ENCODE measurements at places on chromosomes 11 and 22. TPM values are rescaled to one million over a fixed set of nuclear protein-coding genes. Genes with fewer than 3 reads are reported as not detected.

- H3K4me3 ChIP-seq = peak overlapping the region; percentile 94
- no peak for DNase-seq
- H3K27me3 ChIP-seq = no peaks in the 10 kb centered on the region
- peaks cover 11% of the 10 kb centered on the region for H3K4me1 ChIP-seq
These were observed 689 bp upstream of the SART1 start for GRCh38 chr11:65960824-65961266.

DNA sequence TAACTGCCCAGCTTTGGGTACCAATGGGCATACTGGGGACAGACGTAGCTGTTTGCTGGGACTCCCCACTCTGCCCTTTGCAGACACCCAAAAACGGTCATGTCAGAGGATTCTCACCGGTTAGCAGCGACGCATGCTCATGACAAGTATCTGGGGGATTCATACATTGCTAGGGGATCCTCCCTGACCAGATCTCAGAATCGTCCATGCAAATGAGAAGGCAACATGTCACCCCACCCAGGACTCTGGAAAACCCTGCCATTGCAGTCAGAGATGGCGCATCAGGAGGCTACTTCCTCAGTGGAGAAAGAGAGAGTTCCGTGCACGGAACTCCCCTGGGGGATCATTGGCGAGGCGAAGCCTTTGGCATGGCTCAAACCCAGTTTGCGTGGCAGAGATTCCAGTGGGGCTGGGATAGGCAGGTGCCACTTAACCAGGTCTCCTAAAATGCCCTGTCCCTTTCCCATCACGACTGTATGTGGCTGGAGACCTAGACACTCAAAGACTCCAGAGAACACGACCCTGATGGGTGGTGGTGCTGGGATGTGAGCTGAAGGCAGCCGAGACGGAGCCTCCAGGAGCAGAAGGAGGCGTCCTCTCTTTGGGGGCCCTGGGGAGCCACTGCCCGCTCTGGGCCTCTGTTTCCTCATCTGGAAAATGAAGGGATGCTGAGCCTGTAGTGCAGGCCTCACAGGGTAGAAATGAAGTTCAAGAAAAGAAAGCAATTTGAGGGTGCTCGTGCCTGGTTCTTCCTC lies 4.9 kb downstream of the RGL4 start:
- H3K4me1 ChIP-seq = no peaks in the 10 kb centered on the region
- no peaks in the 10 kb centered on the region for H3K36me3 ChIP-seq
- no peaks in the 10 kb centered on the region for H3K27me3 ChIP-seq

The APOA4 gene
- not detected for total RNA-seq

The USH1C gene
- 143 TPM for total RNA-seq

GRCh38 chr11:29260939-29261705 lies 755.7 kb downstream of the KCNA4 start:
- H3K4me3 ChIP-seq = no peak overlapping the region
- no peak overlapping the region for H3K27ac ChIP-seq
- H3K4me1 ChIP-seq = no peaks in the 10 kb centered on the region
- H3K27me3 ChIP-seq = no peaks in the 10 kb centered on the region

GRCh38 chr22:44145544-44145943 lies 35.2 kb upstream of the PARVG start:
- DNase-seq = no peak
- no peak overlapping the region for H3K4me3 ChIP-seq
- no peaks in the 10 kb centered on the region for H3K4me1 ChIP-seq
- H3K36me3 ChIP-seq = no peaks in the 10 kb centered on the region
- no peaks in the 10 kb centered on the region for H3K27me3 ChIP-seq

- H3K27me3 ChIP-seq = no peaks in the 10 kb centered on the region
- H3K4me3 ChIP-seq = no peak overlapping the region
- H3K36me3 ChIP-seq = no peaks in the 10 kb centered on the region
- H3K4me1 ChIP-seq = no peaks in the 10 kb centered on the region
These were observed 96.7 kb upstream of the LUZP2 start for GRCh38 chr11:24400059-24400665.

DNA sequence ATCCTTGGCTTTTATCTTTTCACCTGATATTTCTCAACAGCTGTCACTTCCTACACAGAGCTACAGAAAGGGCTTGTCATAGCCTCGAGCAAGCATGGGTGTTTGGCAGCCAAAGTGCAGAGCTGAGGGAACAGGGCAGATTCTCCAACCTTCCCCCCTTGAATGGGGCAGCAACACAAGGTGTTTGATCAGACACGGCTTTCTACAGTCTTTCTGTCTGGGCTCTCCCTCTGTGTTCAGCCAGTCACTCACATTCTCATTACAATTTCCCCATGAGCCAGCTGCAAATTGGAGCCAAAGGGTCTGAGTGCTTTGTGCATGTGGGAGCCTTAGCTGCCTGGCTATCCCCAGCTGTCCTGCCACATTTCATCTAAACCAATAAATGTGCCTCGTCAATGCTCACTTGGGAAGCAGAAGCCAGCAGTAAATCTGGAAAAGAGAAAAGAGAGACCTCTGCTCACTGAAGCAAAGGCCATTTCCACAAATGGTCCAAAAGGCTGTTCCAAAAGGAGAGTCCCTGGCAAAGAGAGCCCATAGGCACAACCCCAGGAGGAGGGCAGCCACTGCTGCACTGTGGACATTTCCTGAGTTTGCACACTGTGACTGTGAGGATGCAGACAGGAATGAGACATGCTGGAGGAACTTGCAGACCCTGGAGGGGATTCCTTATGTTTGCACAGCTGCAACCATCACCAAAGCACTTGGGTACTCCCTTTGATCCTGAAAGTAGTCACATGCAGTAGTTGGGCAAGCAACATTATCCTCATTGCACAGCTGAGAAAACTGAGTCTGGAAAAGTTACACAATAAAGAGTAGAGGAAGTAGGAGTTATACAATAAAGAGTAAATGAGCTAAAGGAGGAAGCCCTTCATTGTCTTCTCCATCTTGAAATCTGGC lies 186.8 kb downstream of the FAM181B start:
- no peaks in the 10 kb centered on the region for H3K36me3 ChIP-seq
- no peak for DNase-seq
- no peak overlapping the region for H3K27ac ChIP-seq
- H3K27me3 ChIP-seq = no peaks in the 10 kb centered on the region

DNA sequence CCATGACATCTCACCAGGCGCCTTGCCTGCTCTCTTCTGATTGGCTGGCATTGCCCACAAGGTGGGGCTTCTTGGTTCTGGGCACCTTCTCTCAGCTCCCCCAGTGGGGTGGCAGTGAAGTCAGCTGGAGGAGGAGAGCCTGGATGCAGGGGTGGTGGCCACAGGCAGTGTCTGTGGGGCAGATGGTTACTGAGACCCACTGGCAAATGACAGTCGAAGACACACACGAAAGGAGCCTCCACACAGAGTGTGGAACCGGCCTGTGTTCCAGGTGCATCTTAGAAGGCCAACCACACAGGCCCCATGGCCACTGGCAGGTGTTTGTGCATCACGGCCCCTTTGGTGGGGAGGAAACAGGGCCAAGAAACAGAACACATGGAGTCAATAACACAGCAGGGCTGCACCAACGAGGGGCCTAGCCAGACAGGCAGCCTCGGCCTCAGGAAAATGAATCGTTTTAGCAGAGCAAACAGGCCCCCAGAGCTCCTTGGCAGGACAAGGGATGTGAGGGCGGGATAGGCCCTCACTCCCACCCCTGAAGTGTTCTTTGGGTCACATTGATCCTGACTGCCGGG lies 683.4 kb downstream of the TBC1D22A start:
- no peaks in the 10 kb centered on the region for H3K27me3 ChIP-seq
- no peak overlapping the region for H3K27ac ChIP-seq
- no peak for DNase-seq
- no peak overlapping the region for H3K4me3 ChIP-seq
- H3K36me3 ChIP-seq = no peaks in the 10 kb centered on the region
- H3K4me1 ChIP-seq = no peaks in the 10 kb centered on the region

- peak; percentile 73 for DNase-seq
- no peaks in the 10 kb centered on the region for H3K4me1 ChIP-seq
- no peak overlapping the region for H3K4me3 ChIP-seq
- no peaks in the 10 kb centered on the region for H3K27me3 ChIP-seq
These were observed 12.9 kb downstream of the TSPAN32 start for GRCh38 chr11:2314525-2315394.

- H3K4me1 ChIP-seq = no peaks in the 10 kb centered on the region
- H3K27ac ChIP-seq = no peak overlapping the region
- DNase-seq = no peak
These were observed 168.2 kb downstream of the COMMD9 start for GRCh38 chr11:36121054-36121453.

GRCh38 chr11:117328375-117329010 lies 839 bp downstream of the CEP164 start:
- H3K4me1 ChIP-seq = peaks cover 5% of the 10 kb centered on the region
- no peaks in the 10 kb centered on the region for H3K36me3 ChIP-seq
- peak overlapping the region; percentile 85 for H3K27ac ChIP-seq
- peak overlapping the region; percentile 75 for H3K4me3 ChIP-seq

- H3K27me3 ChIP-seq = no peaks in the 10 kb centered on the region
- DNase-seq = no peak
- no peaks in the 10 kb centered on the region for H3K4me1 ChIP-seq
These were observed 125.1 kb upstream of the E2F8 start for GRCh38 chr11:19365743-19366410.

The ART5 gene
- total RNA-seq = not detected

The NXPE4 gene
- 95.2 TPM for total RNA-seq

- H3K4me1 ChIP-seq = peaks cover 9% of the 10 kb centered on the region
- H3K4me3 ChIP-seq = no peak overlapping the region
These were observed 49.1 kb downstream of the GGTLC2 start for GRCh38 chr22:22693531-22693884.

DNA sequence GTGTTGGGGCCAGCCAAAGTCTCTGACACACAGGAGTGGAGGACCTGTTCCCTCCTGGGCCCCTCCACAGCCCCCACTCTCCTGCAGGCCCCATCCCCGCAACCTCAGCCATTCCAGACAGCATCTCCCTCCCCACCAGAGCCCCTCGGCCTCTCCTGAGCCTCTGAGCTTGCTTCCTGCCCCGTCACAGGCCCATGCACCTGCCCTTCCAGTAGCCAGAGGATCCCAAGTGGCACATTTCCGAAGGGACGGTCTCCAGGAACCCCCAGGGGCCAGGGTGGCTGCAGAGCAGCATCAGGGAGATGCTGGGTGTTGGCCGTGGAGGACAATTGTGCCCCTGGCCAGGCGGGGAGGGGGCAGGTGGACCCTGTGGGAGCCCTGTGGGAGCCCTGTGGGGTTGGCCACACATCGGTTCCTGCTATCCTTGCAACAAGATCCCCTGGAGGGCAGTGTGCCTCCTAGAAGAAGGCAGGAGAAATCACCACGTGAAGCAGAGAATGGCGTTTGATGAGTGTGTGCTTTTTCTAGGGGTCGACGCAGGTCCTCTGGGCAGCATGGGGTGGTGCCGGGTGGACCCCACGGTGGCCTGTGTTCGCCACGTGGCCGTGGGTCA lies 45.3 kb upstream of the PPARA start:
- no peaks in the 10 kb centered on the region for H3K27me3 ChIP-seq
- no peak overlapping the region for H3K4me3 ChIP-seq
- H3K4me1 ChIP-seq = no peaks in the 10 kb centered on the region
- H3K36me3 ChIP-seq = peaks cover 6% of the 10 kb centered on the region

- H3K27me3 ChIP-seq = no peaks in the 10 kb centered on the region
- DNase-seq = no peak
- H3K27ac ChIP-seq = no peak overlapping the region
- no peaks in the 10 kb centered on the region for H3K36me3 ChIP-seq
- no peak overlapping the region for H3K4me3 ChIP-seq
These were observed 68.5 kb upstream of the CSNK2A3 start for GRCh38 chr11:11421509-11421908.

DNA sequence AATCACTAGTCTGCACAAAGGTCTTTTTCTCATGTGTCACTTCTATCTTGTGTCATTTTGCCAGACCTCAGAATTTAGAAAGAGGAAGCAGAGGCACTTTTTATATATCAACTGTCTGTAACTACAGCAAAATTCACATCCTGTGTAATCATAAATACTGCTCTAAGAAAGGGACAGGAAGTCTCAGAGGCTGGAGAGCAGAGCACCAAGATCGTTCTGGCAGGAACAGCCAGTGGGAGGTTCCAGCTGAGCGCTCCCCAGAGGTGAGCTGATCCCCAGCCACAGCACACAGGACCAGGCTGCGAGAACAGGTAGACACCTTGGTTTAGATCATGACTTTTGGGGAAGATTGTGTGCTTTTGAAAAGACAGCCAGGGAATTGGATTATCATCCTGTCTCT lies at the start of gene MS4A7:
MS4A7 (plus strand) TSS at position 179 of the 400 bp plus-strand sequence. CDS start 4,610 bp downstream, outside the sequence.
- H3K4me3 ChIP-seq = no peak within 1 kb of the TSS
- no peaks in the 10 kb centered on the region for H3K36me3 ChIP-seq
- no peaks in the 10 kb centered on the region for H3K4me1 ChIP-seq
- peak within 1 kb of the TSS; percentile 43 for H3K27ac ChIP-seq
- no peaks in the 10 kb centered on the region for H3K27me3 ChIP-seq

DNA sequence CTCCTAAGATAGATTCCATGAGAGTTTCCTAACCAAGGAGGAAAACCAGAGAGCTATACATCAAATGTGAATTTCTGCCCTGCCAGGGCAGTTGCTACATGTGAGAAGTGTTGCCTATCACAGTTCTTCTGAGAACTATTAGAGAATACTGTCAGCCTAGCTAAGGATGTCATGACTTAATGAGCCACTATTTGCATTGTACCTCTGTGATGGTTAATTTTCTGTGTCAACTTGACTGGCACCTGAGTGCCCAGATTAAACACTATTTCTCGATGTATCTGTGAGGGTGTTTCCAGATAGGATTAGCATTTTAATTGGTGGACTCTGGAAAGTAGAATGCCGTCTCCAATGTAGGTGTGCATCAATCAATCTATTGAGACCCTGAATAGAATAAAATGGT lies 1.7 kb upstream of the TCN1 start:
- H3K4me3 ChIP-seq = no peak overlapping the region
- no peaks in the 10 kb centered on the region for H3K27me3 ChIP-seq
- DNase-seq = no peak
- no peak overlapping the region for H3K27ac ChIP-seq

DNA sequence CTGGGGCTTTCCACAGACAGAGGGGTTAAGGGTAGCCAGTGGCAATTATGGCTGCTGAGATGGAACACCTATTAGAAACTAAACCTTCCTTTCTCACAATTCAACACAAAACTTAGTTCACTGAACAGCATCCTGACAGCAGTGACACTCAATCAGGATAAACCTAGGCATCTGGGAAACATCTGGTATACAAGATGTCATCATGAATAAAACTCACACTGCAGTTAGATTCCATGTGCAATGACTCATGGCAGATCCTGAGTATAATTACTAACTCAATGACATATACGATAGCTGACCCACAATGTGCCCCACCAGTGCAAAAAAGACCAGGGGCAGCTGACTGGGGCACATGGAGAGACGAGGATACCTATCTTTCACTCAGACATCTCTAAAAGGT lies 17.7 kb downstream of the RBFOX2 start:
- no peak overlapping the region for H3K27ac ChIP-seq
- H3K4me3 ChIP-seq = no peak overlapping the region
- peaks cover 3% of the 10 kb centered on the region for H3K4me1 ChIP-seq
- H3K27me3 ChIP-seq = no peaks in the 10 kb centered on the region
- H3K36me3 ChIP-seq = no peaks in the 10 kb centered on the region

All from colonic mucosa (tissue), 4 donors.